ENCODE measurements at places on chromosomes 4 and X.

GRCh38 chr4:158850800-158851644 is 82.2 kb downstream of the FNIP2 start:
- DNase-seq, result peak; percentile 48

DNA sequence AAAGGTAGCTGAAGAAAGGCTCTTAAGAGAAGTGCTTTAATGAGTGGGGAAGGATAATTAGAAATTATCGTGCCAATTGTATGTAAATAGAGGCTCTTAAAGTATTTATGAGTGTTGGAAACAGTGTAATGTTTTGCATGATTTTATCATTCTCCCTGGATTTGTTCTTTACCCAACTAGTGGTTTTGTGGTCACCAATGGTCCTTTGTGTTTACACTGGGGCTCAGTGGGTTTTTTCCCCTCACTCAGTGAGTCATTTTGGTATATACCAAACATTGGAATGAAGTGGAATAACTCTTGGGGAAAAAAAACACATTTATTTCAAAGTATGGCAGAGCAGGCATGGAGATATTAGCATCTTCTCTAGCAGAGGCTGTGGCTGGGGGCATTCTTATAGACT is 20.8 kb upstream of the LGI2 start:
- no peak for DNase-seq

- no peak for DNase-seq
Observed at GRCh38 chr4:98046665-98047064, 96.6 kb downstream of the STPG2 start.

DNA sequence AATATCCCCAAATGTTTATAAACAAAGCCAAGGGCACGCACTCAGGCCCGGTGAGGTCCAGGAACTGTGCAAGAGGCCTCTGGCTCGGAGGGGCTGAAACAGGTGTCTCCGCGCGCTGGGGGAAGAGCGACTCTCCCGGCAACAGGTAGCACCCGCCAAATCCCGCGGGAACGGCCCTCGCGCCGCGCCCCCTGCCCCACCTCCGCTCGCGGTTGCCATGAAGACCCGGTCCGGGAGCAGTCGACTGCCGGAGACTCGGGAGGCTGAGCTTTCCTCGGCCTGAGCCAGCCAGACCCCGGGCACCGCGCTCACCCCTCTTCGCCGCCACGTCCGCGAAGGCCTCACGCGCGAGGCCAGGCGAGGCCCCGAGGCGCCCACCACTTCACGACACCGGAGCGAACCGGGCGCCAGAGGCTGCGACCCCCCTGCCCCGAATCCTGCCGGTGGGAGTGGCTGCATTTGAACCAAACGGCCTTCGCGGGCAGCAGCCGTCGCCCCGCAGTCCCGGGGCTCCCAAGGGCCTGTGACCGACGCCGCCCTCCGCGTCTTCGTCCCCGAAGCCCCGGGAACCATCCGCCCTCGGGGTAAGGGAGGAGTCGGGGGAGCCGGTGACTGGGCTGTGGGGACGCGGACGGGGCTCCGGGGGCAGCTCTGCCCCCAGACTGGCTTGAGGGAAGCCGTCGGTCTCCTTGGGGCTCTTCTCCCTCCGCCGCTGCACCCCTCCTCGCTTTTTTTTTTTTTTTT is at the start of gene NSUN7:
Gene NSUN7, plus strand, starts transcription at position 239 of the 744 bp plus-strand sequence. CDS start 739 bp downstream, outside the sequence.
- DNase-seq, result peak; percentile 6

- no peak for DNase-seq
Observed at GRCh38 chr4:189198624-189199023, 742.0 kb upstream of the FRG1 start.

- no peak for DNase-seq
Observed at GRCh38 chrX:75051047-75051446, 105.0 kb downstream of the ABCB7 start.

GRCh38 chr4:108810087-108810486 is 47.2 kb upstream of the ETNPPL start:
- no peak for DNase-seq

- no peak for DNase-seq
Observed at GRCh38 chrX:43108828-43109227, 330.9 kb upstream of the PPP1R2C start.

- DNase-seq, result no peak
Observed at GRCh38 chrX:70421618-70422017, 1.5 kb upstream of the GDPD2 start.

GRCh38 chr4:108148316-108148715 is 20.4 kb downstream of the LEF1 start:
- no peak for DNase-seq

DNA sequence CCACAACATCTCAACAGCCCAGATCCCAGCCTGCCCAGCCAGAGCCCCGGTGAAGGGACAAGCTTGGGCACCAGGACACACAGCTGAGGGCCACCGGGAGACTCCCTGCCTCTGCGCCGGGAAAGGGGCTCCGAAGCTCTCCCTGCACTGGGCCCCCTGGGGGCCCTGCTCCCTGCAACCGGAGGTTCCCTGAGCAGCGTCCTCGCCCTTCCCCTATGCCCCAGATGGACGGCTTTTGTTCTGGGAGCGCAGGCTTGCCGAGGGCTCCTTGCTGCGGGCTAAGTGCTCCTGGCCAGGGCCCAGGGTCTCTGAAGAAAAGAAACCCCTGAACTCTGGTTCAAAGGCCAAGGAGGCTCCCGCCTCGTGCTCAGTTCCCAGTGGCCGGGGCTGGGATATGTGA is 899 bp upstream of the ZFP92 start:
- DNase-seq, result no peak

GRCh38 chr4:62709618-62710252 is 1509.6 kb downstream of the ADGRL3 start:
- no peak for DNase-seq

GRCh38 chrX:103734125-103734760 is 23.5 kb downstream of the TMEM31 start:
- DNase-seq, result peak; percentile 24

GRCh38 chrX:48153769-48154168 is 23.3 kb downstream of the SPACA5B start:
- no peak for DNase-seq

- no peak for DNase-seq
Observed at GRCh38 chr4:163738521-163738920, 244.0 kb downstream of the TMA16 start.
